Stimulated activated CD4-positive, alpha-beta T cell treated with anti-CD3 and anti-CD28 coated beads, Interleukin-1b, Interleukin-23, amount 100 ng/mL, for 48 hours (primary cell): ENCODE measurements at places on chromosomes 6 and 20.

GRCh38 chr6:96898241-96898851, 655 bp upstream of the NDUFAF4 start:
- no peak for DNase-seq

GRCh38 chr6:56913285-56914074, 41.4 kb upstream of the BEND6 start:
- DNase-seq = no peak

DNA sequence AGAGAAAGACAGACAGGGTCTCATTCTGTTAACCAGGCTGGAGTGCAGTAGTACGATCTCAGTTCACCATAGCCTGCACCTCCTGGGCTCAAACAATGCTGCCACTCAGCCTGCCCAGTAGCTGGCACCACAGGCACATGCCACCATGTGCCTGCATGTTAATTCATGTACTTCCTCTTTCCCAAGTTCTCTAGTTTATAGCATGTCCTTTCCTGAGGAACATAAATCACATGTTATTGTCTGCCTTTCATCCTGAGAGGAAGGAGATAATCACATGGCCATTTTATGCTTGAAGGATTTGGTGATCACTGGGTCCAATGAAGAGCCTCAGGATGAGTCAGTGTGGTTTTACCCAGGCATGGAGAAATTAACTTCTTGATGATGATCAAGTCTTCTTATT, 47.9 kb downstream of the COL11A2 start:
- no peak for DNase-seq

- DNase-seq = no peak
Measured at GRCh38 chr6:118770835-118771234, 119.4 kb upstream of the CEP85L start.

GRCh38 chr6:137791281-137792159, 75.5 kb upstream of the TNFAIP3 start:
- no peak for DNase-seq

GRCh38 chr6:18263418-18264218, 712 bp downstream of the DEK start:
- peak; percentile 35 for DNase-seq

- no peak for DNase-seq
Measured at GRCh38 chr6:111274593-111275217, 187.4 kb downstream of the SLC16A10 start.

GRCh38 chr20:22757424-22758183, 173.2 kb upstream of the FOXA2 start:
- DNase-seq = no peak

DNA sequence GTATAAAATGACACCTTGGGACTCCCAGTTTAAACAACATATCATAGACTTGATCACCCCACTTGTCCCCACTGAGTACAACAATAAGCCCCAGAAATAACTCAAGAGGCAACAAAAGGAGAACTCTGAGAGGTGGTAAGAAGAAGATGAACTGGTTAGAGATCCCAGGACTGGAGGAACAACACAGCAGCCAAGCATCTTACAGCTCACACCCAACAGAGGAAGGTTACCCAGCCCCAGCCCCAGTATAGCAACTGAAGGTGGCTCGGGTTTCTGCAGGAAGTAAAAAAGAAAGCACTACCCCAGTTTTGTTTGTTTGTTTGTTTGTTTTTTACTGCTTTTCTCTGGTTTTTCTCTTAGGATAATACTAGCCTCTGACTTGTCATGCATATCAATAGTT, 17.1 kb upstream of the TGM6 start:
- no peak for DNase-seq

DNA sequence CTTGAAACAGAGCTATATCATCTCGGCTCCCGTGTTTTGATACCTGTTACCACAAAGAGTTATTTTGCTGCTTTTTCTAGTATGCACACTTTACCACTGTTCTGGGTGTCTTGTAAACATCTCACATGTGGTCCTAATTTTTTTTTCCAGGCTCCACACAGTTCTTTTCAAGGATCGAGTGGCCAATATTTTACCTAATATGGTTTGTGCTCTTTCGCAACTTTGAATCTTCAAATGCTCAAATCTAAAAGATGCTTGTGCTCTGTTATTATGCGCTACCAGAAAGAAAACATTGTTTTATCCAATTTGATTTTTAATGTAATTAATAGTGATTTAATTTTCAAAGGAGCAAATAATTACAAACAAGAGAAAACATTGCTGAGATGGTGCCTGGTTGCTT, 10.7 kb downstream of the ENPP5 start:
- DNase-seq = no peak

- DNase-seq = no peak
Measured at GRCh38 chr6:137744877-137745276, 122.2 kb upstream of the TNFAIP3 start.

- DNase-seq = no peak
Measured at GRCh38 chr6:89952105-89952671, 57.9 kb downstream of the GJA10 start.

- DNase-seq = no peak
Measured at GRCh38 chr6:161141173-161141572, 132.7 kb downstream of the AGPAT4 start.

GRCh38 chr20:3801846-3802245, 5.7 kb downstream of the CDC25B start:
- no peak for DNase-seq

- no peak for DNase-seq
Measured at GRCh38 chr6:146361128-146361924, 182.3 kb upstream of the RAB32 start.

GRCh38 chr6:35084041-35084491, 57.1 kb downstream of the TCP11 start:
- no peak for DNase-seq

- DNase-seq = no peak
Measured at GRCh38 chr6:72624557-72625160, 2.8 kb downstream of the KCNQ5 start.

- no peak for DNase-seq
Measured at GRCh38 chr6:117317261-117317660, 51.9 kb downstream of the VGLL2 start.

GRCh38 chr20:9081423-9081966, 12.6 kb downstream of the PLCB4 start:
- DNase-seq = no peak

- DNase-seq = no peak
Measured at GRCh38 chr20:40636486-40636885, 52.5 kb downstream of the MAFB start.

GRCh38 chr6:140566781-140567277, 1192.4 kb upstream of the CITED2 start:
- no peak for DNase-seq

GRCh38 chr6:26390531-26390930, 7.6 kb downstream of the BTN2A2 start:
- no peak for DNase-seq

DNA sequence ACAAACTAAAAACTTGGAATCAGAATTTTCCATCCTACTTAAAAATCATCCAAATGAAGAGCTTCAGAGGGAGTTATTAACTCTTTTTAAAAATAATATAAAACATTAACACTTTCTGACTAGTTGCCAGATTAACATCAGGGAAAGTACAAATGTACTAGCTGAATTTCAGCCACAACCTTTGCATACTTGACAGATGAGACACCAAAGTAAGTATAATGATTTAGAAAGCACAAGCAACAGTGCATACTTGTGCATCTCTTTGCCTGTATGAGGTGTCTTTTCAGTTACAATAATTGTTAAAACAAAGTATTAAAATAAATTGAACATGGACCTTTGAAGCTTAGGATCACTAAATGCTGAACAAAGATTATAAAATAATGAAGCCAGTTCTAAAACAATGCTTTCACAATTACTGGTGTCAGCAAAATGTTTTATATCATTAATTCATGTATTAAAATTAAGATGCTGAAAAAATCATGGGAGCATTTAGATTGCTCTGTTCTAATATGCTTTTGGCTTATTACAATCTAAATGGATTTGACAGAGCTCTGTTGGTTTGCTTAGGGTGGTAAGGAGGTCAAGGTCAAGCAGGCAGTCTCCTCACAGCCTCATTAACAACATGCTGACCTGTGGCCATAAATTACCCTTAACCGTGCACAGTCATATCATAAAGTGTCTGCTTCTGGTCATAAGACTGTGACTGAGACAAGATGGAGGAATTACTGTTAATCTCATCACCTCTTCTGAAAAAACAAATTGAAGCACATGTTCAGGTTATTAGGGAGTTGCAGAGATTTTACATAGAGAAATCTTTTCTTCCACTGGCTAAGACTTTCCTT, 15.1 kb downstream of the RNF217 start:
- no peak for DNase-seq

DNA sequence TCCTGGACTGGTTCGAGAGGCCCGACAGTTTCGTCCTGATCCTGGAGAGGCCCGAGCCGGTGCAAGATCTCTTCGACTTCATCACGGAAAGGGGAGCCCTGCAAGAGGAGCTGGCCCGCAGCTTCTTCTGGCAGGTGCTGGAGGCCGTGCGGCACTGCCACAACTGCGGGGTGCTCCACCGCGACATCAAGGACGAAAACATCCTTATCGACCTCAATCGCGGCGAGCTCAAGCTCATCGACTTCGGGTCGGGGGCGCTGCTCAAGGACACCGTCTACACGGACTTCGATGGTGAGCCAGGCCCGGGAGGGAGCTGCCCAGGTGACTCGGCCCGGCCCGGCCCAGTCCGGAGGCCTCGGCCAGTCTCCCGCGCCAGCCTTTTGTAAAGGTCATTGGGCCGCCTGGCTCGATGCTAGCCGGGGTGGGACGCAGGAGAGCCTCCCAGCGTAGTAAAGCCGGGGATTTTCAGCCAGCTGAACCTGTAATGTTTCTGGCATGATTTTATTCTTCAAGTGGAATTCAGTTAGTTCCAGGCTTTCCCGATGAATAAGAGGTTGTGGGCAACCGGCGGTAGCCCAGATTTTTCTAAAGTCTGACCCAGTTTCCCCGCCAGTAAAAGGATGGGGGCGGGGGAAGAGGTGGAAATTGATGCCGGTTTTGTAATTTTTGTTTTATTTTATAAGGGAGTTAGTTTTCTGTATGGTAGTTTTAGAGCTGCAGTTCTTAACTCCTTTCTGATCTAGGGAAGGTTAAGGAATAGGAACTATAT, 1.4 kb downstream of the PIM1 start:
- DNase-seq = peak; percentile 37

DNA sequence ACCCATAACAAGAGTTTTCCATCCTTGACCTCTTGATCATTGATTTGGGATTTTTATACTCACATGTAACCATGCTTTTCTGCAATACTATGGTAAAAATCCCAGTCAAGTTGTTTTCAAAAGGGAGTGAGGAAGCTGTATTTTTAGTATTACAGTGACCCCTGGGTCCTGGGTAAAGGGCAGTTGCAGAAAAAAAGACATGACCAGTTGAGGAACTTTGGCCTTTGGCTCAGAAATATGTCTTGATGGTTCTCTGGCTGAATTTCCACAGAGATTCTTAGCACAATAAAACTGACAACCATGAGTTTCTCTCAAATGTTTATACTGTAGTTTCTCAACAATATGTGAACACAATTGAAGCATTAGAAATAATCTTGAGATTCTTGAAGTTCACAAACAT, 28.6 kb upstream of the PRL start:
- DNase-seq = no peak

- no peak for DNase-seq
Measured at GRCh38 chr6:37362101-37362828, 8.5 kb downstream of the RNF8 start.

- peak; percentile 69 for DNase-seq
Measured at GRCh38 chr6:11363881-11364576, 131.6 kb upstream of the NEDD9 start.

GRCh38 chr6:43129434-43130194, 41.5 kb upstream of the SRF start:
- DNase-seq = no peak

DNA sequence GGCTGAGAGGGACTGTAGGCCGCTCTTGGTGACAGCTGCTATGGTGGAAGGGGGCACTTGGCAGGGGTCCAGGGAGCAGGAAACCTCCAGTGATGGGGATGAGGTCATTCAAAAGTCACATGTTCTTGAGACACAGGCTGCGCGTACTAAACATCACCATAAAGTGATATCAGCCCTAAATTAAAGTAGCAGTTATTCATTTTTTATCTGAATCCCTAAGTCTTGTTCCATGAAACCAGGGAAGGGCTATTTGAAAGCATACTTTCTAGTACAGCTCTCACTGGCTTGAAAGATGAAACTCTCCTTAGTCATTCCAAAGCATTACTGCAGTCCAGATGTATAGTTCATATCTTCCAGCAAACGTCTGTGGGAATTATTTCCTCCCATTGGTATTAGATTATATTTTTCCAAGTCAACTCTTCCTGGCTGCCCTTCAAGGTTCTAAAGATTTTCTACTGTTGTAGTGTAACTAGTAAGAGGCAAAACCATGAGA, 373.1 kb downstream of the CD109 start:
- no peak for DNase-seq

GRCh38 chr6:135600086-135600702, 102.7 kb upstream of the AHI1 start:
- no peak for DNase-seq

- DNase-seq = no peak
Measured at GRCh38 chr6:105564121-105564902, 161.4 kb upstream of the PREP start.

- no peak for DNase-seq
Measured at GRCh38 chr6:20160541-20161283, 51.6 kb downstream of the MBOAT1 start.

DNA sequence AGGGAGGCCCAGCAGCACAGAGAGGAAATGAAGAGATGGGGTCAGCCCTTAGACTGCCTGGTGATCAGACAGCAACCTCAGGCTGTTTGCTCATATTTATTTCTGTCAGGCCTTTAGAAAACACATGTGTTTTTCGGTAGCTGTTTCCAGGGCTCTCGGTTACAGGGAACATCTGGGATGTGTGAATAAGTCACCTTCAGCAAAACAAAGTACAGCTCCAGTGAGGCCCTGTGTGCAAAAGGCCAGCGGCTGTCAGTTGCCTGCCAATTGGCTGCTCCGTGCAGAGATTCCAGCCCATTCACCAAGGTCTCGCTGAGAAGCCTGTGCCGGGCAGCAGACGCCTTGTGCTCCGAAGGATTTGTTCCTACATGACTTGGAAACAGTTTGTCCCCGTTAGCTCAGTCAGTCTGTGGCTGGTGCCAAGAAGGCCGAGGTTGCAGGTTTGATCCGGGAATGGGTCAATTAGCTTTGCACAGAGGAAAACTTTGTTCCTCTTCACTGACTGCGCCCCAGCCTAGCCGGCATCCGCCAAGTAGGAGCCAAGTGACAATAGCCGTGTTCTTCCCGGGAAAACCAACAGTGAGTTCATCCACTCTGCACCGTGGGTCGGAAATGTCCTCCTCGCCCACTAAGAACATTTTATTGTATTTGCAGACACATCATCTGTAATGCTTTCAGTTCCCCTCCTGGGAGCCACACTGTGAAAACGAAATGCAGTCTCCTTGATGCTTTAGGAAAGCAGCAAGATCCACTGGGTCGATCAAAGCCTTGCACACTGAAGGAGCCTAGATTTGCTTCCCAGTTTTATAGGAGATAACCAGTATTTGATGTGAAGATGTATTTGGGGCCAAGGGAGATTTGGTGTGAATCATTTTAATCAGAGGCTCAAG, 315.4 kb upstream of the CDYL start:
- DNase-seq = no peak

DNA sequence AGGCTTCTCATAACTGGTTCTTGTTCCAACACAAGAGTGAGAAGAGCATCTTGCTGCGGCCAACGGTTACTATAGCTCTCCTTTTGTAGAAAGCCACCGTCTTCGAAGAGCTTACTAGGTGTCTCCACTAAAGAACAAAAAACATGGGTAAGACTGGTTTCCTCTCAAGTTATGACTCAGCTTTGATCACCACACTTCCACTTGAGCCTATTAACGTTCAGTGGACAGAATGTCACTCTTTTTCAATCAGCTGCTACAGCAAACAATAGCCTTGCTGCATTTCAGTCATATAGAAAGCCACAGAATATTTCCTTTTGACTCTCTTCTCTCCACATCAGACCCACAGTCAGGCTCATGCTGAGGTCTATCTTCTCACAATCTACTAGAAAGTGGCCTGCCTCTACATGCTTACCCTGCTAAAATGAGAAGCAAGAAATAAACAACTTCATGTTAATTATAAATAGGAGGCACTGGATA, 243.5 kb upstream of the PREP start:
- peak; percentile 36 for DNase-seq
